ENCODE measurements at places on chromosomes 7 and 10. TPM values are rescaled to one million over a fixed set of nuclear protein-coding genes. Genes with fewer than 3 reads are reported as not detected.

CPSF4 gene
- total RNA-seq = 33.6 TPM

PNLIPRP2 gene
- total RNA-seq = not detected

PRPS1L1 gene
- not detected for total RNA-seq

MKRN1 gene
- 68.6 TPM for total RNA-seq

BICC1 gene
- 19.6 TPM for total RNA-seq

Measured in A549 treated with Mapracorat at 1 μM for 4 hours (cell line).